Stimulated activated CD4-positive, alpha-beta T cell treated with anti-CD3 and anti-CD28 coated beads, Interleukin-15, amount 100 ng/mL, for 1 hour (primary cell): ENCODE measurements at places on chromosomes 2 and 18.

DNA sequence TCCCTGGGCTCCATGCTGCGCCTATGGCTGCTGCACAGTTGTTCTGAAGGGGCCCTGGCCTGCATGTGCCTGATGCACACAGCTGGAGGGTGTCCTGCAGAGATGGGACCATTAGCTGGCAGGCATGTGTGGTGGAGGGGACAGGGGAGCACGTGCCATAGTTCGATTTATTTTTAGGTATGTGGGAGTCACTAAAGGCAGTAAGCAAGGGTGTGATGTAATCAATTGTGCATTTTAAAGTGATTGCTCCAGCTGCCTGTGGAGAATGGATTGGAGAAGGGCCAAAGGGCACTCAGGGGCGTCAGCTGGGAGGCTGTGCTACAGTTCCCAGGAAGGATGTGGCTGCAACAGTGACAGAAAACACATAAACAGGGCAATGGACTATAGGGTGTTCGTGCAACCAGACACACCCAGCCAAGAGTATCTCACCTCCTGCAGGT is 205.1 kb downstream of the ARL4C start:
- no peak for DNase-seq

DNA sequence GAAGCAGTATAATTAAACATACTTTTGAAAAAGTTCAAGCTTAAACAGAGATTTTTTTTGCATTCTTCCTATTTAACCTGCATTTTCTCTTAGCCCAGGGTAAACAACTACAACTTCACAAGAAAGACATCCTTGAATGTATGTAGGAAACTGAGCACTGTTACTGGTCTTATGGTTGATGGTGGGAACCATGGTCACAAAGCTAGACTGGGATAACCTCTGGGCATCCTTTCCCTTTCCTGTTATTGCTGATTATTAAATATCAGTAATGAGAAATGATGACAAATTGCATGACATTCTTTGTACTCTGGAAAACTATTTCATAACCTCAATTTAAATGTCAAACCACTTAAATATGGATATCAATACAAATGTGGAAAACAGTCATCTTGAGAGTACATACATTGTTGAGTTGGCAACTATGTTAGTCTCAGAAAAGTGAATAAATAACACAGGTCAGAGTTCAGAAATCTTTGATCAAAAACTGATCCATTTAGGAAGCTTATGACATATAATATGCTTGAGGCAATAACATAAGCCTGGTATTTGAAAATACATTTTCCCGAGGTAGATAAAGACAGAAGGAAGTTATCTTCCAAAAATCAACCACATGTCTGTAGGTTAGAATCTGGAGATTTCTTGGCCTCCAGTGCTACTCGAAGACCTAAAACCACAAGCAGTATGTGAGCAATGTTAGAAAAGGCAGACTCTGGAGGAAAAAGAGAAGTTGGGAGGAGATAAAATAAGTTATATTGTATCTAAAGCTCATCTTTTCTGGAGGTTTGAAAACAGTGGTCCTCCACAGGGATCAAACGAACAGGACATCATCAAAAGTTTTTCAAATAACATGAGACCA is 65.2 kb upstream of the ST8SIA5 start:
- DNase-seq, result no peak

DNA sequence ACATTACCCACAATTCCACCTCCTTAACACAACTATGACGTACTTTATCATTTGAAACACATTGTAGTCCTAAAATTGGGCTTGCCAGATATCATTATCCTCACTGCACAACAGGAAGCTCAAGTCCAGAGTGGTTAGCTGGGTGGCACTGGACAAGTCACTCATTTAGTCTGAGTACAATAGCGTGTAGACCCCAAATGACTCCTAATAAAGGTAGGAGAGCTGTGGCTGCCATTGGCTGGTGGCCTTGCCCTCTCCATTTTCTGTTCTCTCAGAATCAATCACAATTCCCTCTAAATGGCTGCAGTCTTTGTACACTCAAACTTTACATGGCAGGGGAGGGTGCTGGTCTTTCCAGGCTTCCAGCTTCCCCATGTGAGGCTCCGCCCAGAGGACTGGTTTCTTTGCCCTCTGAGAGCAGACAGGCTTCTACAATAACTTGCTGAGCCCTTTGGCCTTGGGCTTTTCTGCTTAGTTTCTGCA is 11.7 kb downstream of the PSTPIP2 start:
- no peak for DNase-seq

- no peak for DNase-seq
Observed at GRCh38 chr2:28619213-28620196, 123.6 kb downstream of the PLB1 start.

- no peak for DNase-seq
Observed at GRCh38 chr2:181158427-181158826, 178.0 kb downstream of the UBE2E3 start.

GRCh38 chr18:75502286-75502685 is 74.8 kb upstream of the SMIM21 start:
- no peak for DNase-seq

DNA sequence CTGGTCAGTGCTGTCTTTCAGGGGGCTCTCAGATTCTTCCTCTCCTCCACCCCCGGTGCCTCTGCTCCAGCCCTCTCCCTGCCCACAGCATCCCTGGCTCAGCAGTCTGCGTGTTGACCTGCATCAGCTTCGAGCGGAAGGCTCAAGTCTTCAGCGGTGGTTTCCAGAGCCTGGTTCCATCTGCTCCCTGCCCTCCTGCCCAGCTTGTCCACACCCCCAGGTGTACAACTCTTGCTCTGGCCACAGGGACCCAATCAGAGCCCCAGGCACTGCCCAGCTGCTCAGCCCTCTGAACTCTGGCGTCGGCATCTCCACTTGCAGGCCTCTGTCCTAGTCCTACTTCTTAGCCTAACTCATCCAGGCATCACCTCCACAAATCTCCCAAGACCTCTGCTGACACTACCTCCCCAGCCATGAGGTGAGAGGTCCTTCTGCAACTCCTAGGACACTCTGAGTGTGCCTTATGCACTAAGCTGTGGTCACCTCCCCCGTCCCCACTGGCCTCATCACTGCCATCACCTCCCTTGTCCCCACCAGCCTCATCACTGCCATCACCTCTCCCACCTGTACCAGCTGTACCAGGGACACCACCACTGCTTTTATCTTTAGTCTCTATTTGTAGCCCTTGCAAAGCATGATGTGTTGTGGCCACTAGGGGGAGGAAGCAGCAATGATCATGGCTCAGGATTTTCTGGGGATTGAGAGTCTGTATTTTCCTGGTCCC is 60.9 kb downstream of the EDAR start:
- no peak for DNase-seq

GRCh38 chr2:147937744-147938349 is 82.7 kb downstream of the ORC4 start:
- no peak for DNase-seq

DNA sequence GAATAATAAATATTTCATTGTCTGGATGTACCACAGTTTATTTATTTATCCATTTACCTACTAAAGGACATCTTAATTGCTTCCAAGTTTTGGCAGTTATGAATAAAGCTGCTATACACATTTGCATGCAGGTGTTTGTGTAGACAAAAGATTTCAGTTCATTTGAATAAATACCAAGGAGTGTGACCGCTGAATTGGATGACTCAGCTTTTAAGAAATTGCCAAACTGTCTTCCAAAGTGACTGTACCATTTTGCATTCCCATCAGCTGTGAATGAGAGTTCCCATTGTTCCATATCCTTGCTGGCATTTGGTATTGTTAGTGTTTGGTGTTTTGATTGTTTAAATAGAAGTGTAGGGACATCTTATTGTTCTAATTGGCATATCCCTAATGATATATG is 36.2 kb upstream of the FMNL2 start:
- no peak for DNase-seq
